Activated CD8-positive, alpha-beta T cell treated with anti-CD3 and anti-CD28 coated beads, Interleukin-2, amount 10 ng/mL, durations not matched to agents 7 days and 5 days (primary cell): ENCODE measurements at places on chromosomes 12 and 14. TPM values are rescaled to one million over a fixed set of nuclear protein-coding genes. Genes with fewer than 3 reads are reported as not detected.

- no peak for DNase-seq
These were observed 40.6 kb downstream of the HECTD1 start for GRCh38 chr14:31167032-31167431.

GRCh38 chr12:52815676-52816588, 2.0 kb upstream of the KRT4 start:
- DNase-seq, result no peak

- DNase-seq, result peak; percentile 34
These were observed 7.0 kb downstream of the CDK2AP1 start for GRCh38 chr12:123264642-123265041.

DNA sequence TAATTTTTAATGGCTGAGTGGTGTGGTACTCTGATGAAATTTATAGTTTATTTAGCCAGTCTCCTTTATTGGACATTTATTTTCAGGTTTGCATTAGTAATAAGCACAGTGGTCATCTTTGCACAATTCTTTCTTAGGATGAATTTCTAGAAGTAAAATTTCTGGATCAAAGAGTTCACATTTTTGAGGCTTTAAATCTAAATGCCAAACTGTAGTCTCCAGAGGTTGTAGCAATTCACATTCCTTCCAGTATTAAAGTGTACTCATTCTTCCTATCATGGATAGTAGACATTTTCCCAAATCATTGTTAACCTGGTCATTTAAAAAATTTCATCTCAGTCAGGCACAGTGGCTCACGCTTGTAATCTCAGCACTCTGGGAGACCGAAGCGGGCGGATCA, 24.8 kb downstream of the SLC39A9 start:
- DNase-seq, result no peak

GRCh38 chr12:26287671-26288381, 92.5 kb downstream of the SSPN start:
- DNase-seq, result no peak

- no peak for DNase-seq
These were observed 6.2 kb downstream of the MDM1 start for GRCh38 chr12:68325966-68326365.

The TPH2 gene
- total RNA-seq, result not detected

GRCh38 chr14:95133282-95133681, 24.0 kb downstream of the DICER1 start:
- no peak for DNase-seq

The GLIPR1L1 gene
- not detected for total RNA-seq

The CCDC85C gene
- 7.5 TPM for total RNA-seq

DNA sequence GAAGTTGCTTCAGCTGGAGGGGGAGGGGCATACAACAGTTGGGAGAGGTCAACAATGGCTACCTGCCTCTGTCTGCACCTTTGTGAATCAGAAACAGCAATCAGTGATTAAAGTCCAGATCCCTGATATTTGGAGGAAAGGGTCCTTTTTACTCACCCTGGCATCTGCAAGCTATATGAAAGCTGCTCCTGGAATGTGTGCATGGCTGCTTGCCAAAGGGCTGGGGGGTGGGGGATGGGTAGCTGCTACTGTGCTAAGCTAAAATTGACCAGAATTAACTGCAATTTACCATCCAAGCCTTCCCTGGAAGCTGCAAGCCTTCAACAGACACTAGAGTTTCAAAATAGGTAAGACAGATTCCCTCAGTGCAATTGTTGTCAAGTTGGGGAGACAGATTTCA, 13.5 kb upstream of the GTF2A1 start:
- no peak for DNase-seq

- DNase-seq, result no peak
These were observed 477.0 kb downstream of the SOX5 start for GRCh38 chr12:23472329-23472971.

The ACOT6 gene
- not detected for total RNA-seq

DNA sequence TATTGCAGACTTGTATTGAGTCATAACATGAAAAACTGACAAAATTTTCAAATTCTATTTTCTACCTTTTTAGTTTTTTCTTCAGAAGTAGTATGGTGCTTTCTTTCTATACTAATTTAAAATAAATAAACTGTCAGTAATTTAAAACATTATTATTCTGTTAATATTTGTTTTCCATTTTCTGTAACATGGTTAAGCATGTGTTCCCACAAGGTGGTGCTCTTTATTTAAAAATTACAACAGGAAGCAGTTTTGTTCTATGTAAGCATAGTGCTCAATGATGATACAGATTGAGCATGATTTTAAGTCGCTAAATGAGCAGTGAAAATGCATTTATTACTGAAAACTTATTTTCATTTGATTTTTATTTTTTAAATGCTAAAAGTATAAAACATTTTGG, 114.6 kb downstream of the PPFIA2 start:
- DNase-seq, result no peak

GRCh38 chr12:94100211-94100627, 48.2 kb upstream of the PLXNC1 start:
- DNase-seq, result peak; percentile 37

GRCh38 chr12:45191239-45191638, 24.7 kb upstream of the ANO6 start:
- no peak for DNase-seq

The RASSF8 gene
- 1.0 TPM for total RNA-seq

- no peak for DNase-seq
These were observed 319.3 kb upstream of the SOX5 start for GRCh38 chr12:24268663-24269186.

The RERGL gene
- total RNA-seq, result not detected

The IPO8 gene
- total RNA-seq, result 52.2 TPM
